ENCODE measurements at places on chromosomes 2 and 18. TPM values are rescaled to one million over a fixed set of nuclear protein-coding genes. Genes with fewer than 3 reads are reported as not detected.

SPEG gene
- 62.9 TPM for polyA plus RNA-seq

NTSR2 gene
- not detected for polyA plus RNA-seq

DNA sequence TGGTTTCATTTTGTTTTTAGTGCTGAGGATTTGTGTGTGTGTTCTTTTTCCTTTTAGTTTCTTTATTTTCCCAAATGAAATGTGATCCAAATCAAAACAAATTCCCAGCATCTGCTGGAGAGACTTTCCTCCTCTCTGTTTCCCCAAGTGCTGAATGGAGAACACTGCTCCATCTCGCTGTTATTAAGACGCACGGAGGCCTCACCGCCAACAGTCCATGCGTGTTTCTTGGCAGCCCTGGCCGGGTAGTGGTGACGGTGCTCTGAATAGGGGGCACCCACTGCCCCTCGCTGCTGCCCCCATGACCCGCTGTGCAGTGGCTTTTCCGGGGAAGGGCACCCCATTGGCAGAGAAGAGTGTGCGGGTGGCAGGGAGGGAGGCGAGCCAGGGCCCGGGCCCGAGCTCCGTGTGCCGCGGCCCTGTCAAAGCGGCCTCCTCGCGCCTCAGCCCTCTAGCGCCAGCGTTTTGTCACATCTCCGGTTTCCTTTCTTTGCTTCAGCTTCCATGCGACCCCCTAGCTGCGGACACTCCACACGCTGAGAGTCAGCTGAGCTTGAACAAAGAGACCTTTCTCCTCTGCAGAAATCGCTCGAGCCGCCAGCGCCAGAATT lies 473.7 kb upstream of the SALL3 start:
- no peak for DNase-seq

- no peak for DNase-seq
Measured at GRCh38 chr18:34492652-34493051, 217.4 kb upstream of the DTNA start.

DNA sequence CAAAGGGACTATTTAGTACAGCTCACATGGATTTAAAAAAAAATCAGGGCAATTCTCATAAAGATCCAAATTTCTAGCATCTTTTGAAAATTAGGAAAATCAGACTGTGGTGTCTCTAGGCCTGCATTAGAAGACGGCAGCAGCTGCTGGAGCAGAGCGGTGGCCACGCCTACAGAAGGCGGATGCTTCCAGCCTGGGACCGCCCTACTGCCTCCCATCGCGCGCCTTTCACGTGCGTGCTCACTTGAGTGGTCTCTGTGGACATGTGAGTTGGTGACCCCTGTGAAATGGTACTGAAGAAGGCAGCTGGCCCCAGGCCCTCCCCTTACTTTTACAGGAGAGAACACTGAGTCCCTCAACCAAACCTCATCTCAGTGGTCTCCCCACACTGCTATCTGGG lies 15.2 kb upstream of the ZFP36L2 start:
- DNase-seq, result no peak

- DNase-seq, result no peak
Measured at GRCh38 chr18:46174342-46175041, 70.3 kb downstream of the HAUS1 start.

All from heart right ventricle (tissue), 16 donors.